Hematopoietic multipotent progenitor cell treated with erythropoietin and hydrocortisone succinate and interleukin-3 and kit ligand, for 6 days (in vitro differentiated cells): ENCODE measurements at places on chromosomes 5 and 9.

GRCh38 chr5:34957321-34957720, 28.0 kb downstream of the DNAJC21 start:
- DNase-seq = no peak

DNA sequence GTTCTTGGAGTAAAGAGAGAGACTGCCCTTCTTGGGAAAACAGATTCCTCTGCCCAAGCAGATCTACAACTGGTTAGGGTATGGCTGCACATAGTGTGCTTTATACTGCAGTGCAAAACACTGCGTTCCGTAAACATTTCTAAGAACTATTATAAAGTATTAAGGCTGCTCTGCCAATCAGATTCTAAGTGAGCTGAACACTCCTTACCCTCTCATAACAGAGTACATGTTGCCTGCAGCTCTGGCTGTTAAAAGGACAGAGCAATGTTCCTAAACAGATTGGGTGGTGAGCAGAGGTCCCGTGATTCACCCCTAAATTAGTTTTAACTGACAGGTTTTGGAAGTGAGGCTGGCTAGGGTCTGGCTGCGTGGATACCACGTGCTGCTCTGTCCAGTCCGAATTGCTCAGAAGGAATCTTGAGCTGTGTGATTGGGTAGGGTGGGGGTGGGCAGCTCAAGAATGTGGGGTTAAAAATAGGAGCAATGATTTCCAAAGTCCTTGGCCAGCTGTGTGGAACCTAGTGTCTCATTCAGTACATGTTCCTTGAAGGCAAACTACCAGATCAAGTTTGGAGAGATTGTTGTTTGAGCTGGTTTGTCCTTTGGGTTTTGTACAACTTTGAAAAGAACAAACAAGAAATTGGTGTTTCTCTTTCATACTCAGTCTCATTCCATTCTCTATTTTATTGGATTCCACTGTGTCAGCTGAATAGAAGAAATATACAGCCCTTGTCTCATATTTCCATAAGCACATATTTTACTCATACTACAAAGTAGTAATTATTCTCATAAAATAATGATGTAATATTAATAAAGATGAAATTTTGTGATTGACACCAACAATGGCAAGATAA, 497.6 kb upstream of the CD180 start:
- no peak for DNase-seq

- peak; percentile 24 for DNase-seq
Measured at GRCh38 chr9:21481470-21482056, 550 bp downstream of the IFNE start.

GRCh38 chr5:120158211-120158610, 305.9 kb upstream of the PRR16 start:
- DNase-seq = no peak

DNA sequence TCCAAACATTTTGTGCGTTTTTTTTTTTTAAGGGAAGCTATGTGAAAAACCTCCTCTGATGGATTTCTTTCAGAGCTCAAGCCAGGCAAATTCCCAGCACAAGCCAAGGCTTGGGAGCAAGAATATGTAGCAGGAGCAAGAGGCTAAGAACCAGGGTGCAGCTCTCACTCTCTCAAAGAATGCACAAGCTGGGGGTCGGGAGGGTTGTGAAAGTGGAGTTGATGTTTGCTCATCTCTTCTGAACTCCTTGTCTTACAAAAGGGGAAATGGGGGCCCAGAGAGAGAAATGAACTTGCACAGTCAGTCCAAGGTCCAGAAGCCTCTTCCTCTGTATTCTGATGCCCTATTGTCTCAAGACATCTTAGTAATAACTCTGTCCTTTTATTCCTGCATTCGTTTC, 7.7 kb upstream of the TRAF1 start:
- DNase-seq = peak; percentile 51

DNA sequence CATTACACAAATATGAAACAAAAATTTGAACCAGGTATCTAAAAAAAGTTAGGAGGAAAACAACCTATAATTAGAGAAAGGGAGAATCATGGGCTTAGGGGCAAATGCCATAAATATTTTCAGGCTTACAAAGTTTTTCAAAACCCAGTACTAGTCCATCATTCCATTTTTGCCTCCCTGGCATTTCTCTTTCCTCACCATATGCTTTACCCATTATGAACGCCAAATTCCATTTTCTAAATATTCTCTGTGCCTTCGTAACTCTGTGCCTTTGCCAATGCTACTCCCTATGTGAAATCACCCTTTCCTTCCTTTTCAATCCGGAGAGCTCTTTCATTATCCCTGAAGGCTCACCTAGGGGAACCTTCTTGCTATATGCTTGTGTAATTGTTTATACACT, 434.1 kb downstream of the ZSWIM6 start:
- no peak for DNase-seq

DNA sequence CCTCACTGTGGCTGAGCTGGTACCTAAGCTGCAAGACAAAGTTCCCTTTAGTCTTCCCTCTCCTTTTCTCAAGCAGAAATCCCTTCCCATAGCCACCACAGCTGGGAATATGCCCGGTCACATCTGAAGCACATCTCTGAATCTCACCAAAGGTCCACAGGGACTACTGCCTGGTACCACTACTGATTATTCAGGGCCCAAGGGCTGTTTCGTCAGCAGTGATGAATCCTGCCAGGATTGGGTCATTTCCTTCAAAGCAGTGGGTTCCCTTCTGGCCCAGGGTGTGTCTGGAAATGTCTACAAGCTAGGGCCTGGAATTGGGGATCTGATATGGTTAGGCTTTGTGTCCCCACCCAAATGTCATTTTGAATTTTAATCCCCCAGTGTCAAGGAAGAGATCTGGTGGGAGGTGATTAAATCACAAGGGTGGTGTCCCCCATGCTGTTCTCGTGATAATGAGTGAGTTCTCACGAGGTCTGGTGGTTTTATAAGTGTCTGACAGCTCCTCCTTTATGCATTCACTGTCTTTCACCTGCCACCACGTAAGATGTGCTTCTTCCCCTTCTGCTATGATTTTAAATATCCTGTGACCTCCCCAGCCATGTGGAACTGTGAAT, 83.2 kb upstream of the FST start:
- DNase-seq = no peak

GRCh38 chr5:141788296-141788970, 89.8 kb downstream of the PCDH1 start:
- no peak for DNase-seq

DNA sequence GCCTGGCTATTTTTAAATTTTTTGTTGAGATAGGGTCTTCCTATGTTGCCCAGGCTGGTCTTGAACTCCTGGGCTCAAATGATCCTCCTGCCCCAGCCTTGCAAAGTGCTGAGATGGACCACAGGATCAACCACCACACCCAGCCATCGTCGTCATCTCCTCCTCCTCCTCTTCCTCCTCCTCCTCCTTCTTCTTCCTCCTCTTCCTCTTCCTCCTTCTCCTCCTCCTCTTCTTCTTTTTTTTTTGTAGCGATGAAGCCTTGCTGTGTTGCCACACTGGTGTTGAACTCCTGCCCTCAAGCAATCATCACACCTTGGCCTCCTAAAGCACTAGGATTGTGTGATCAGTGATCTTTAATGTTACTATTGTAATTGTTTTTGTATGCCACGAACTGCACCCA, 49.4 kb upstream of the ERBIN start:
- DNase-seq = no peak

- DNase-seq = no peak
Measured at GRCh38 chr5:82847562-82847961, 229.6 kb downstream of the TMEM167A start.

GRCh38 chr5:152309926-152310450, 95.1 kb downstream of the NMUR2 start:
- DNase-seq = no peak
